ENCODE measurements at places on chromosomes 12 and 14.

GRCh38 chr14:96797582-96798349 lies 584 bp downstream of the VRK1 start:
- no peak for DNase-seq

GRCh38 chr12:92634202-92634601 lies 68.6 kb upstream of the PLEKHG7 start:
- no peak for DNase-seq

- DNase-seq, result no peak
These were observed 93.2 kb downstream of the GPR65 start for GRCh38 chr14:88098163-88098562.

- DNase-seq, result no peak
These were observed 111.0 kb downstream of the TRAFD1 start for GRCh38 chr12:112236386-112236785.

DNA sequence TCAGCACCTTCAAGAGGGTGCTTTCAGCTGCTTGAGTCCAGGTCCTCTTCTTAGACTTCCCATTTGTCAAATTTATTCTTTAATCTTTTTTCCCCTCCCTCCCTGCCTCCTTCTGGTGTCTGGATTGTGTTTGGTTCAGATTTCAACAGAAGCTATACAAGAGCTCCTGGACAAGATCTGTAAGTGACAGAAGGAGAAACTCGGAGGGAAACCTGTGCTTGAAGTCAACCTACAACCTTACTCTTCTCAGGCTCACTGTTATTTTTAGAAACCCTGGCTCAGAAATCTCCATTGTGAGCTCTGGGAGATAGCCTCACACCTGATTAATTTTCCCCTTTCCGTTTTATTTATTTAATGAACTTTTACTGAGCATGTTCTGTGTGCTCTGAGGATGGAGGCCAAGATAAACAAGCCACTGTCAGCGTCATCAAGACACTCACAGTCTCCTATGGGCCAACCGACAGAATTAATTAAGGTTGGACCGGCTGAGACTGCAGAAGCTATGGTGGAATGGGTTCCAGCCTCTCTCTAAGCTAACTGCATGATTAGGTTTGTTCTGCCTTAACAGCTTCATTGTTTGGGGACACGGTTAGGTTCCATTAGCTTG lies 13.5 kb downstream of the PDE1B start:
- no peak for DNase-seq

DNA sequence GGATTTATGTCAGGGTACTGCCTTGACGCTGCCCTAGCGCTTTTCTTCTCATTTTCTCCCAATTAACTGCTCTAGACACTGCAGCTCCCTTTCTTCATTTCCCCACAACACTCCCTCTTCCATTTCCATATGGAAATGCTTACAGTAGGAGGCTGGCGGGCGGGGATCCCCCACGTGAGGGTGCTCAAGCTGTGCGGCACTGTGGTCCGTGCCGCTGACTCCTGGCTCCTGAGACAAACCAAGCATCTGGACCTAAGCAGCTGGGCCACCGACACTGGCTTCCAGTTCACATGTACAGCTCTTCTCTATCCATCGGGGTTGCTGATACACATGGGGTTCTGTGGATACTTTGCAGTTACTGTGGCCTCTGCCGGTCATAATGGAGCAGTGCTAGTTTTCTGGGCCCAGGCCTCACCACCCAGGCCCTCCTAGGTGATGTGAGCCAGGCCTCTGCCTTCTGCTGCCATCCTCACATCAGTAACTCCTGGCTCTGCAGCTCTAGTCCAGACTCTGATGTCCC lies 20.2 kb downstream of the TCHP start:
- DNase-seq, result no peak

DNA sequence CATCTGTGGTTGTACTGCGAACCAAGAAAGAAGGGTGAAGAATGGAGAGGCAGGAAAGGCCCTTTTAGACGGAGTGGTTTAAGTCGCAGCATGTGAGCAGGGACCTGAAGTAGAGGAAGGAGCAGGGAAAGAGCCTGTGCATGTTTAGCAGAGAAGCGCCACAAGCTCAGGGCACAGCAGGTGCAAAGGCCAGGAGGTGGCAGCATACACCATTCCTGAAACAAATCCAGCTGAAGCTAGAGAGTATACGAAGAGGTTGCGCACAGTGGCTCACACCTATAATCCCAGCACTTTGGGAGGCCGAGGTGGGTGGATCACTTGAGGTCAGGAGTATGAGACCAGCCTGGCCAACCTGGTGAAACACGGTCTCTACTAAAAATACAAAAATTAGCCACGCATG lies 49.9 kb downstream of the HELB start:
- no peak for DNase-seq

DNA sequence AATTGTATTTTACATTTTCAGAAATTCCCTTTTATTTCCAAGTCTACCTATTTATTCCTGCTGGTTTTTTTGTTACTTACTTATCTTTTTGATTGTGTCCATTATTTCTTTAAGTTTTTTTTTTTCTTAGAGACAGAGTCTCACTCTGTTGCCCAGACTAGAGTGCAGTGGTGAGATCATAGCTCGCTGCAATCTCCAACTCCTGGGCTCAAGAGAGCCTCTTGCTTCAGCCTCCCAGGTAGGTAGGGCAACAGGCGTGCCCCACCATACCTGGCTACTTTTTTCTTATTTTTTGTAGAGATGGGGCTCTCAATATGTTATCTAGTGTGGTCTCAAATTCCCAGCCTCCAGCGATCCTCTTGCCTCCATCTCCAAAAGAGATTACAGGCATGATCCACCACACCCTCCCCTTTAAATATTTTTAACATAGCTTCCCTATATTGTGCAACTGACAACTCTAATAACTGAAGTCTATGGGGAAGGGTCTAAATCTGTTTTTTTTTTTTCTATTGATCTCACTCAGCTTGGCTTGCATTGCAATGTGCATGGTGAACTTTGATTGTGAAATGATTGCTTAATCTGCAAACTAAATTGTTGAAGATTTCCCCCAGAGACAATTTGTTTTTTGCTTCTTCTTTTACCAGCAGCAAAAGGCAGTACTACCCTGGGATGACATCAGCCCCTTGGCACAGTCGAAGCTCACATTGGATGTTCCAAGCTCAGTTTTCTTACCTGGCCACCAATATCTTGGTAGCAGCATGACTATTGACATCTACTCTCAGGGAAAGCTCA lies 25.7 kb upstream of the COCH start:
- DNase-seq, result no peak

DNA sequence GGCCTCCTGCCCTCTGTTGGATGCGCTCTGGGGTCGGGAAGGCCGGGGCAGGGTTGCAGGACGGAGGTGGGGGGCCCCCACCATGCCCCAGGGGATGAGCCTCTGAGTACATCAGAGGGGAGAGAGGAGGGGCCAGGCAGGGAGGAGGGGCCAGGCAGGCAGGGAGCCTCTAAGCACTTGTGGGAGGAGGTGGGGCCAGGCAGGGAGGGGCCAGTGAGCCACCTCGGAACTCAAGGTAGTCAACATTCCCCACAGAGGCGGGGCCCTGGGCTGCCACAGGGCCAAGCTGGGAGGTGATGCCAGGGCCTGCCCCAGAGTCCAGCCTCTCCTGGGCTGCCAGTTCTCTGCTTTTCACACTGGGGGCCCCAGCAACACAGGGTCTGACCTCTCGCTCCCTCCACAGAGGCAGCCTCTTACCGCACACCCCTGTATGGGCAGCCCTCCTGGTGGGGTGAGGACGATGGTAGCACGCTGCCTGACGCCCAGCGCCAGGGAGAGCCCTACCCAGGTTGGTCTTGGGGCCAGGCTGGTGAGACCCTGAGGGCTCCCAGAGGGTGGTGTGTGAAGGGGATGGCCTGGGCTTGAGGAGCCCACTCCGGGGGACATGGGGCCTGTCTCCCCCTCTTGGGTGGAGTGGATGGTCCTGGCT lies 17.4 kb downstream of the CEP170B start:
- DNase-seq, result no peak

DNA sequence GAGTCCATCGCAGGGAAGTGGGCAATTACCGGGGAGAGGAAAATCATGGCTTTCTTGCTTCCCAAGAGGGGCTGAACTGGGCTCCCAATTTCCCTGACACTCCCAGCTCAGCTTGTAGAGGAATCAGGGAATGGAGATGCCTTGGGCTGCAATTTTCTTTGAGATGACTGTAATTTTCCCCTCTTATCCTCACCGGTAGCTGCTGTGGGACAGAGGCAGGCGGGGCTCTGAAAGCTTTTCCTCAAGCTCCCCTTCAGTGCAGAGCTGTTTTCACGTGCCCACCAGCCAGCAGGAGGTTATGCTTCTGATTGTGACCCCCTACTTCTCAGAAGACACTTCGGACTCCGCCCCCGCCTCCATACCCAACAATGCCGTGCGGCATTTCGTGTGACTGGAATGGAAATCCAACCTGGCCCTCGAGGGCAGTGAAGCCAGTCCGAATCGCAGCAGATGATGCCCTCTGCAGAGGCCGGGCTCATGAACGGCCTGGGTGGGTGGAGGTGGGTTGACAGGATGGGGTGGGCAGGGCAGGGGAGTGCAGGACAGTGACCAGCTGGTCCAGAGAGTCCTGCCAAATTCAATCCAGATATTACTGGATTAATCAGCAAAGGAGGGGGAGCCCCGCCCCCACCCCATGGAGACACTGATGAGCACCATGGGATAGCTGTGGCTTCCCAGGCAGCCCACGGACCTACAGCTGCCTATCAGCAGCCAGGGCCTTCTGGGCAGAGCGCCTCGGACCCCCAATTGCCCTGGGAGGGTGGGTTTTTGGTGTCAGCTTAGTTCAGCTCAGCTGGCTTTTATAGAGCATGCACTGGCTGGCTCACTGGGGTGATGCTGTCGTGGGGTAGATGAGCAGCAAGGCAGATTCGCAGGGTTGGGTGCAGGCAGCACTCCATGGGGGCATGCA lies 37.6 kb downstream of the RTL1 start:
- no peak for DNase-seq

- no peak for DNase-seq
These were observed 192.1 kb upstream of the GARIN6 start for GRCh38 chr12:99455350-99456035.

- no peak for DNase-seq
These were observed 50.7 kb downstream of the NUBPL start for GRCh38 chr14:31611778-31612433.

GRCh38 chr12:13176256-13176655 lies 20.3 kb upstream of the EMP1 start:
- DNase-seq, result no peak

DNA sequence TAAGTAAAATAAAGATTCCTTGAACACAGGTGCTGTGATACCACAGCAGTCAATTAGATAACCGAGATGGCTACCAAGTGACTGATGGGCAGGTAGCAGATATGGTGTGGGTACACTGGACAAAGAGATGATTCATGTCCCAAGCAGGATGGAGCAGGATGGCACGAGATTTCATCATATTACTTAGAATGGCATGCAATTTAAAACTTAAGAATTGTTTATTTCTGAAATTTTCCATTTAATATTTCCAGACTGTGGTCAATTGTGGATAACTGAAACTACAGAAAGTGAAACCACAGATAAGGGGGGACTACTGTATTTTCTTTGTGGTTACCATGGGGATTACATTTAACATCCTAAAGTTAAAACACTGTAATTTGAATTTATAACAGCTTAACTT lies 7.5 kb upstream of the ZFP36L1 start:
- no peak for DNase-seq

- DNase-seq, result no peak
These were observed 73.4 kb downstream of the PRMT8 start for GRCh38 chr12:3564411-3564810.

- no peak for DNase-seq
These were observed 7.5 kb upstream of the SERPINA5 start for GRCh38 chr14:94573475-94574277.

GRCh38 chr14:69997849-69998248 lies 118.6 kb downstream of the SMOC1 start:
- no peak for DNase-seq

DNA sequence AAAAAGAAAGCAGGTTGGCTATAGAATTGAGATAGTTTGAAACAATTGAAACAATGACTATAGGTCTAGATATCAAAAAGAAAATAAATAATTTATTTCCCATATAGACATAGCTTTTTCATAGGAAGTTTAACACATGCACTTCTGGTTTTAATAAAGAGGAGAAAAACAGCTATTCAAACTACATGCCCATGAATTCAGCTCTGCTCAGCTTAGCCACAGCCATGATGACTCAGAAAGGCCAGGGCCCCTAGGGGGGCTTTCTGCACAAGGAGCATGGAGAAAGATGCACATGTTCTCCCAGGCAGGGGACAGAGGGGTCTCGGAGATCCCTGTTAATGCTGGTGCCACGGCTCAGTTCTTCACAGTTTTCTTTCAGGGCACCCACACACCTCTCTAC lies 114.0 kb downstream of the GALC start:
- no peak for DNase-seq

DNA sequence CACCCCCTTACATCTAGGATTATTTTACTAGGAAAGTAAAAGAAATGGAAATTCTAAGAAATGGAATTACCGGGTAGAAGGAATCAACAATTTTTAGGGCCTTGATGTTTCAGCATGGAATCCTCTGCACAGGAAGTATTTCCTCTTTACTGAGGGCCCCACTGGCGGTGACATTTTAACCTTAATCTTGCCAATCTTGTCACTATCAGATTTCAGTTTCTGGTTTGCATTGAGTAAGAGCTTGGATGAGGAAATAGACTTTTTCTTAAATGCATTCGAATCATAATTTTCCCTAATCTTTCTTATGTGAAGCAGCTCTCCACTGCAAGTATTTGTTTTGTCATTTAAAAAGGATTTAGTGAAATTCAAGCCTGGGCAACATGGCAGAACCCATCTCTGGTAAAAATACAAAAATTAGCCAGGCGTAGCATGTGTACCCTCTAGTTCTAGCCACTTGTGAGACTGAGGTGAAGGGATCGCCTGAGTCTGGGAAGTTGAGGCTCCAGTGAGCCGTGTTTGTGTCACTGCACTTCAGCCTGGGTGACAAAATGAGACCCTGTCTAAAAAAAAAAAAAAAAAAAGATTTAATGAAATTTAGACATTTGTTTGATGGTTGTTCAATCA lies 40.7 kb downstream of the TPCN1 start:
- DNase-seq, result no peak

DNA sequence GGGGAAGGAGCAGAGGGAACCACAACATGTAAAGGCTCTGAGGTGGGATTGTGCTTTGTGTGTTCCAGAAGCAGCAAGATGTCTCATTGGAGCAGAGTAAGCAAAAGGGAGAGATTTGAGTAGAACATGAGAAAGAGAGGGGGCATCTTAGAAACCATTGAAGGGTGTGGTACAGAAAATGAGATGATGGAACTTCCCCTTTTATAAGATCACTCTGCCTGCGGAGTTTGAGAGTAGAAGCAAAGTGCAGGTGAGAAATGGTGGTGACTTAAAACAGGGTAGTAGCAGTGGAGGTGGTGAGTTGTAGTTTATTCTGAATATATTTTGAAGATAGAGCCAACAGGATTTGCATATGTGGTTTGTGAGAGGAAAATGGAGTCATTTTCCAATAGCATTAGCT lies 56.0 kb downstream of the FBXO34 start:
- DNase-seq, result no peak

GRCh38 chr14:61247935-61248334 lies 33.2 kb downstream of the TMEM30B start:
- no peak for DNase-seq

DNA sequence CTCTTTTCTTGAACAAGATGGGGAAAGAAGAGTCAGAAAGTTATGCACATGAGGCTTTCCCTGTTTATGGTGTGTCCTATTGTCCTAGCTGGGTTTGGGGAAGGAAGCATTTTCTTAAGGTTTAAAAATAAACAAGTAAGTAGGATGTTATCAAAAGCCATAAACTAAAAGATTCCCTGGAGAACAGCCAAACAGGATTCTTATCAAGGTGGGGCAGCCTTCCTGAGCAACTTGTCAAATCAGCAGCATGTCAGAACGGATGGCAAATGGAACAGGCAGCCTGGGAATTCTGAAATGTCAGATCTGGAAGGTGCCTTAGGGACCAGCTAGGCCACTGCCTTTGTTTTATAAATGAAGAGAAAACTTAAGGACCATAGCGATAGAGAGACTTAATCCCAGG lies 152.2 kb upstream of the RGS6 start:
- DNase-seq, result no peak
